Stimulated activated CD4-positive, alpha-beta T cell treated with anti-CD3 and anti-CD28 coated beads, TNF-alpha, amount 100 ng/mL, for 48 hours (primary cell): ENCODE measurements at places on chromosomes 12 and 14.

GRCh38 chr12:501722-502447 lies 42.1 kb downstream of the B4GALNT3 start:
- no peak for DNase-seq

DNA sequence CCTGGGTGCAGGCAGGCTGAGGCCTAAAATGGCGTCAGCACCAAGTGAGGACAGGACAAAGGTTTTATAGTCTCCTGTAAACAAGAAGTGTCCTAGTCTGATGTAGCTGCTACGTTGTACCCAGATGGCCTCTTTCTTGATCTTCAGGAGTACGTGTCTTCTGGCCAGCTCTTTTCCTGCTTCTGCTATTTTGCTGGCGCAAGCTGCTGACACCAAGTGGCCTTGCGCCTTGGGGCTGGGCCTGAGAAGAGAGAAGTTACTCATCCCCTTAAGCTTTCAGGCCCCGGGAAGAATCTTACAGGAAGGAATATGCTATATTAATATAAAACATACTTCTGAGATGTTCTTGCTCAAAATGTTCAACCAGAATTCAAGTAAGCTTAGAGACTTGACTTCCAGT lies 605.2 kb downstream of the GALC start:
- DNase-seq: no peak

- no peak for DNase-seq
Observed at GRCh38 chr12:32545413-32545980, 133.6 kb upstream of the DNM1L start.

- no peak for DNase-seq
Observed at GRCh38 chr14:60212503-60213371, 36.3 kb upstream of the PPM1A start.

DNA sequence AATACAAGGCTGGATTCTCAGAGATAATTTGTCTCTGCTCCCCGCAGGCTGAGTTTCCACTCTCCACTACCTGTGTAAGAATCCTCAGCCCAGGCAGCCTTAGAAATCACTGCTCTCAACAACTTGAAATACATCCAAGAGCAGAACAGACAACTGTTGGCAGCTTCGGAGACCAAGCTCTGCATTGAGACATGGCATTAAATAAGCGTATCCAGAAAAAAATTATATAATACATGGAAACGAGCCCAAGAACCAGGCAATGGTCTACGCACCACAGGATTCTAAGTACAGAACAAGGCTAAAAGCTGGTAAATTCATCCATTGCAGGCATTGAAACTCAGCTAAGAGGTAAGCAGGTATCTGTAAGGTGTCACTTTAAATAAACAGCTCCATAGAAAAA lies 165.5 kb upstream of the DIO3 start:
- no peak for DNase-seq

GRCh38 chr12:104467346-104467837 lies 10.6 kb downstream of the CHST11 start:
- no peak for DNase-seq

DNA sequence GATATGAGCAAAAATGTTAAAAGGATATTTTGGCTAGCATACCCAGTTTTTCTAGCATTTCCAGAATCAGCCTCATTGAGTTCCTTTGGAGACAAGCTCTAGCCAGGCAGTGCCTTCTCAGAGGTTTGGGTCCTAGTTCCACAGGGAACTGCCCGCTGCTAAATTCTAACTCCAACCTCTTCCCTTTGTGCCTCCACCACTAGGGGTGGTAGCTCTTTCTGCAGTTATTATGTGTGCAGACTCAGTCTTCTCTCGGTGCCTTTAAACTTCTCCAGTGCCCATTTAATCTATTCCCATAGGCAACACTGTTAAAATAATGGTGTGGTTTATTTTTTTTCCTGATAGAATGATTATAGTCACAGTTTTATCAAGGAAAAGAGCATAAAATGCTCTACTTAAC lies 21.5 kb upstream of the SLC25A3 start:
- no peak for DNase-seq

GRCh38 chr14:106831322-106831720 lies 1304.9 kb downstream of the TMEM121 start:
- peak; percentile 68 for DNase-seq

DNA sequence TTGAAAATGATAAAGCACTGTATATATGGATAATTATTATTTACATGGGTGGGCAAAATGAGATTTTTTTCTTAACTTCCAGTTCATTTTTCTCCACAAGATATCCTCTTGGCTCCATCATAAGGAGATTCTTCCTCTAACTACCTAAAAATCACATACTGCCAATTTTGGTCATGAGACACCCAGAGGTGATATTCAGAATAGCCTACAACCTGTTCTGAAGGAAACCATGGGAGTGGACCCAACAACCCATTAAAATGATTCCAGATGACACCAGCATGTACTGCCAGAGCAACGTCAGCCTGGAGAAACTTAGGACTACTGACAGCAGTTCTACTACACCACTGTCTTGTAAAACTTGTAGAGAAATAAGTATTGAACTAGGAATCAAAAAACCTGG lies 136.3 kb upstream of the TMPO start:
- DNase-seq: no peak

- no peak for DNase-seq
Observed at GRCh38 chr12:19771858-19772257, 332.6 kb downstream of the AEBP2 start.

DNA sequence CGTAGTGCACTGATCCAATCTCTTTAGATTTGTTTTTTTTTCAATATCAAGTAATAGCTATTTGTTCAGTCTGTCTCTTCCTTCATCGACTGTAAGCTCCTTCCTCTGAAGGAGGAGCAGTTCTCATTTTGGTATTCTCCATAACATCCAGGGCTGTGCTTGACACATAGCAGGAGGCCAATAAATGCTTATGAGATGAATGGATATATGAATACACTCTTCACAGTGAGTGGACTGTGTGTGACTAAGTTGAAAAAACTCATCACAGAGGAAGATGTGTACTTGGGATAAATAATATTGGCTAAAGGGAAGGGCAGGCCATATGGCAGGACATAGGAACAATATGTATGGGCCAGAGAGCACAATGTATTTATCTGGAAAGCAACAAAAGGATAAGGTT lies 205.3 kb upstream of the PRICKLE1 start:
- DNase-seq: no peak

DNA sequence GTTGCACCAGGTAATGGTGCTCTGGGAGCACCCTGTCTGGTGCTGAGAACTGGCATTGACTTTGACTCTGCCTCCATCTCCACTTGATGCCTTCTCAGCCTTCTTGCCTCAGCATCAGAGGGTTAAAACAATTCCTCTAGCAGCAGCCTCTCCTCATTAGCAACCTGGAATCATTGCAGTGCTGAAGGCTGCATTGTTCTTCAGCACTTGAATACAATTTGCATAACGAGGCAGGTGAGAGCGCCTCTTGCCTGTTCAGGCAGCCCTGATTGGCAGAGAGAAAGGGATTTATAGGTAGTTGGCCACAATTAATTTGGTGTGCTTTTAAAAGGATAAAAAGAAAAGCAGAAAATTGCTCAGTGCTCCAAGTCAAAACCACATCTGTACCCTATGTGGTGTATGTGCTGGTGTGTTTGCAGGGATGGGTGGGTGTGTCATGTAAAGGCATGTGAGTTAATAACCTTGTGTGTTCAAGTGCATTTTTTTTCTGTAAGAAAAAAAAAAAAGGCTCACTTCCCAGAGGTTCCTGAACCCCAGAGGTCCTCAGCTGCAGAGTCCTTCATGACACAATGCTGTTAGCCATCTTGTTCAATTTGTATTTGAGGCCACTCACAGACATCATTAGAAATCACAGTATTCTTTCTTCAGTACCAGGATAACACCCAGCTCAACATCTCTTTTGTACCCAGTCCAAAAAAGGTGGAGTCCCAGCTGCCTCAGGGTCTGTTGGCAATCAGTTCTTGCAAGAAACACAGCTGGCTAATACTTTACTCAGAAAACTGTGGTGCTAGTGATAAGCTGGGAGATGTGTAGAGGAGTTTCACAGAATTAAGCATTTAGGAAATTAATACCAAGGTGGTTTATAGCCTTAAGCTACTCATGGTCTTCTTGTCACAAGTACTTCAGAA lies 385.6 kb downstream of the GRIN2B start:
- no peak for DNase-seq

DNA sequence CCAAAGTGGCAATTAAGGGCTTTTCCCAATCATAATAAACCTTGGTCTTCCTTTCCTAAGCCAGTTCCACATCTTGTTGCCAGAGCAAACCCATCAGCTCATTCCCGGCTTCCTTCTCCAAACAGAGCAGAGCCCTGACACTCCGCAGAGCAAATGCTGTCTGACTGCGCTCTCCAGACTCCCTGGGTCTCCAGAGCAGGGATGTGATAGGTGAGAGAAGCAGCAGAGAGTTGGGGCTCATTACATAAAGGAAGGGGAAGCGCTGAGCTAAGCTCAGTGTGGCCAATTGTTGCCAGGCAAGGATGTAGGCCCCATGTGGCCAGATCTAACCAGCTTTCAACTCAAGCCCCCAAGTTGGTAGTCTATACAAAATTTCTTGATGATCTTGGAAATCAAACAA lies 36.2 kb upstream of the PAX9 start:
- no peak for DNase-seq

DNA sequence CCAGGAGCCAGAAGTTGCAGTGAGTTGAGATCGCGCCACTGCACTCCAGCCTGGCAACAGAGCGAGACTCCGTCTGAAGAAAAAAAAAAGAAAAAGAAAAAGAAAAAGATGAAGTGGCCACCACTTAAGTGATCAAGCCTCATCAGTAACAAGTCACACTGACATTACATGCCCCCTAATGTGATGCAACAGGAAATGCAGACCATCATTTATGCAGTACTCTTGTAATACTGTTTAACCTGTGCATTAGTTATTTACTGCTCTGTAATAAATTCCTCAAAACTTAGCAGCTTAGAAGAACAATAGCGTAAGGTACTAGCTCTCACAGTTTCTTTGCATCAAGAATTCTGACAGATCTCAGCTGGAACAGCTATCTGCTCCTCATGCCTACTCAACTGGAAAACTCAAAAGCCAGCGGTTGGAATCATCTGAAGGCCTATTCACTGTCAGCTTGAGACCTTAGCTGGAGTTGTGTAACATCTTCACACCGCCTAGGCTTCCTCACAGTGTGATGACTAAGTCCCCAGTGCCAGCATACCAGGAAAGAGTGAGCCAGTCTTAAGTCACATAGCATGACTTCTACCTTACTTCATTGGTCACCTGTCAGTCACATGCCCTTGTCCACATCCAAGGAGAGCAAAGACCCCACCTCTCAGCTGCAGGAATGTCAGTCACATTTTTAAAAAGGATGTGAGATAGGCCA lies 31.5 kb downstream of the EPS8 start:
- DNase-seq: no peak

GRCh38 chr12:52649066-52649465 lies 2.9 kb downstream of the KRT2 start:
- DNase-seq: no peak

DNA sequence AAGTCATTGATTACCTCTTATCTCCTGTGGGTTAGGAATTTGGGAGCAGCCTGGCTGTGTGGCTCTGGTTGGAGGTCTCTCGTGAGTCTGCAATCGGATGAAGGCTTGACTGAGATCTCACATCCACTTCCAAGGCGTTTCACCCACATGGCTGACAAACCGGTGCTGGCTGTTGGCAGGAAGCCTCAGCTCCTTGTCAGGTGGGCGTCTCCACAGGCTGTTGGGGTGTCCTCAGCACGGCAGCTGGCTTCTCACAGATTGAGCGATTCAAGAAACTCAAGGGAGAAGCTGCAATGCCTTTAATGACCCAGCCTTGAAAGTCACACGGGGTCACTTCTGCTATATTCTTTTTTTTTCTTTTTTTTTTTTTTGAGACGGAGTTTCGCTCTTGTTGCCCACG lies 28.6 kb upstream of the CORO1C start:
- no peak for DNase-seq

- DNase-seq: no peak
Observed at GRCh38 chr12:4203772-4204376, 69.7 kb upstream of the CCND2 start.

GRCh38 chr12:116373572-116374206 lies 96.2 kb upstream of the MED13L start:
- DNase-seq: no peak

- DNase-seq: no peak
Observed at GRCh38 chr14:91254461-91254860, 10.0 kb upstream of the GPR68 start.

DNA sequence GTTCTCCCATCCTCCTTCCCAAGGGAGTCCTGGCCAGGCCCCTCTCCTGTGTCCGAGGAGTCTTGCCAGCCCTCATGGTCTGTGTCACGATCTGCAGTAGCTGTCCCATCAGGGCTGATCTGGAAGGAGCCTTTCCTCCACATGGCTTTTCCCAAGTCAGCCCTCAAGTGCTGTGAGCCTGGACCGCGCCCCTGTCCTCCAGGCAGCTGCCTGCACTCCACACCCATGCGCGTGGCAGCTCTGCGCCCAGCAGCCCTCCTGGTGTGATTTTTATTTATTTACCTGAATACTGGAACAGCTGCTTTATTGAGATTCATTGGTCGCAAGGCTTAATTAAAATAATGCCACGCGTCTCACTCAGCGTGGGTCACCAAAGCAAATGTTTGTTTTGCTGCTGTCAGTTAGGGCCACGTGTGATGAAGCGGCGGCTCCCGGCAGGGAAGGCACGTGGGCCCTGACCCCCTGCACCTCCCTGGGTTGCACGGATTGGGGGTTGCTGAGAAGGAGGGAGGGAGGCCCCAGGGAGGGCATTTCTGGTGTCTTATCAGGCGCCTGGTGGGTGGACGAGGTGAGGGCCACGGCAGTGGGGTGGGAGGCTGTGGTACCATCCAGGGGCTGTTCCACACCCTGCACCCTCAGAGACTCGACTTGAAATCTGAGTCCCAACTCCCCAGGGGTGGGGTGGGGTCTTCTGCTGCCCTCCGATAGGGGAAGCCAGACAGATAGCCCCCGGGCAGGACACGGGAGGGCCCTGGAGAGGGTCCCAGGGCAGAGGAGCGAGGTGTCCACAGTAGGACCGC lies 206.3 kb upstream of the C14orf180 start:
- no peak for DNase-seq

DNA sequence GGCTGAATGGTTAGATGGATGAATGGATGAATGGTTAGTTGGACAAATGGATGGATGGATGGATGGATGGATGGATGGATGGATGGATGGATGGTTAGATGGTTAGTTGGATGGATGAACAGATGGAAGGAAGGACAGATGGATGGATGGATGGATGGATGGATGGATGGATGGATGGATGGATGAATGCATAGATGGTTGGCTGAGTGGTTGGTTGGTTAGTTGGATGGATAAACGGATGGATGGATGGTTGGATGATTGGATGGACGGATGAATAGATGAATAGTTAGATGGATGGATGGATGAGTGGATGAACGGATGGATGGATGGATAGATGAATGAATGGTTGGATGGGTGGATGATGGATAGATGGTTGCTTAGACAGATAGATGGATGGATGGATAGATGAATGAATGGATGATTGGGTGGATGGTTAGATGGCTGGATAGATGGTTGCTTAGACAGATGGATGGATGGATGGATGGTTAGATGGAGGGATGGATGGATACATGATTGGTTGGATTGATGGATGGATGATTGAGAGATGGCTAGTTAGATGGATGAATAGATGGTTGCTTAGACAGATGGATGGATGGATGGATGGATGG lies 48.8 kb upstream of the HSPB8 start:
- no peak for DNase-seq
